ENCODE measurements at places on chromosomes 3 and 15. TPM values are rescaled to one million over a fixed set of nuclear protein-coding genes. Genes with fewer than 3 reads are reported as not detected.
A peak's percentile ranks its signal among the peaks of the same experiment; 100 is the strongest.

DNA sequence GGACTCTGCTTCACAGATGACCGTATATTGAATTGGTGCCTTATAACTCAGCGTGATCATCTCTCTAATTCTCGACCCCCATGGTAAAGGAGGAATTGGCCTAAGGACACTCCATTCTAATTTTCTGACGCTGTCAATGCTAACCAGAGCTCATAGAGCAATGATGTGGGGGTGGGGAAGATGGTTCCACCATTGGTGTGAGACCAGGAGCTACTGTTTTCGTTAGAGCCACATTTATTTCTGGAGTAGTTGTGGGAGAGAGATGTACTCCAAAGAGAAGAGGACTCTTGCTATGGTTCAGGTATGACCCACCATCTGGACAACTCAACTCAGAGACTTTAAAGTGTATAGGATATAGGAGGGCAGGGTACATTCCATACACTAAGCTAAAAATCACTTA lies 16.3 kb downstream of the ZBTB38 start:
- no peak for DNase-seq
- no peaks in the 10 kb centered on the region for H3K27me3 ChIP-seq
- H3K27ac ChIP-seq, result peak overlapping the region; percentile 48
- no peak overlapping the region for H3K4me3 ChIP-seq
- H3K36me3 ChIP-seq, result no peaks in the 10 kb centered on the region
- H3K4me1 ChIP-seq, result no peaks in the 10 kb centered on the region

Gene DPPA2
- total RNA-seq, result not detected

Gene OR5K2
- total RNA-seq, result not detected

- no peaks in the 10 kb centered on the region for H3K36me3 ChIP-seq
- no peaks in the 10 kb centered on the region for H3K4me1 ChIP-seq
- H3K27me3 ChIP-seq, result no peaks in the 10 kb centered on the region
- no peak for DNase-seq
- no peak overlapping the region for H3K27ac ChIP-seq
Observed at GRCh38 chr3:153658136-153658535, 463.1 kb upstream of the ARHGEF26 start.
